Mesenteric fat pad (tissue), 1 donor: ENCODE measurements at places on chromosomes 16 and 17. TPM values are rescaled to one million over a fixed set of nuclear protein-coding genes. Genes with fewer than 3 reads are reported as not detected.

The LITAFD gene
- total RNA-seq, result not detected

The MT1E gene
- 410 TPM for total RNA-seq

DNA sequence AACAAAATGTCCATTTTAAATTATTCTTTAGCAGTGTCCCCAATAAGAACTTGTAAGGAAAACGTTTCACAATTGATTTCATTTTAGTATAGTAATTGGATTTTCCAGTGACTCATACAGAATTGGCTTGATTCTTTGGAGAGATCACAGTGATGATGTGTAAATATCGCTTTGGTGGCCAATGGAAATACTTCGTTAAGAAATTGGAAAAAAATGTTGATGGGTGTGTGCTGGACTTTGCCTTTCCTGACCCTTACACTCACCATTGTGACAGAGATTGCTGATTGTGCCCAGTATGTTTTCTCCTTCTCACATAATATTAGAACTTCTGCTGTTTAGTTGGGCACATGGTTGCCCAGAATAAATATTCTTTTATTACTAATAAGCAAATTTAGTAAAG lies 7.4 kb upstream of the EFCAB13 start:
- DNase-seq, result no peak

- no peak for DNase-seq
These were observed 6.4 kb upstream of the LGALS3BP start for GRCh38 chr17:78986048-78986648.

GRCh38 chr16:24976971-24977677 lies 38.0 kb downstream of the ARHGAP17 start:
- DNase-seq, result peak; percentile 37

DNA sequence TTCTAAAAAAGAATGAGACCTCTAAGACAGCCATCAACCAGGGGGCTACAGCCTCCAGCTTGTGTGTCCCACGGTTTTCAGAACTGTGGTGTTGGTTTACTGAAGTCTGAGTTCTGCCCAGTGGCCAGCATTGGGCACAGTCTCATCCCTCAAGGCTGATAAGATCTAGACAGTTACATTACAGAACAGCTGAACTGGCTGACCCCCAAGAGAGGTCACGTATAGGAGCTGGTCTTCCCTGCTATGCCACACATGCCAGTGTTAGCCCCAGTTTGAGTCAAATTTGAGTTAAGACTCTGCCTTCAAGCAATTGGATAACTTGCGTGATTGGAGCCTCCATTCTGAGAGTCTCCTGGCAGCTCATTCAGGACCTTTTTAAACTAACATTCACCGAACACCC lies 14.8 kb upstream of the NUP93 start:
- no peak for DNase-seq

The KRT31 gene
- not detected for total RNA-seq

DNA sequence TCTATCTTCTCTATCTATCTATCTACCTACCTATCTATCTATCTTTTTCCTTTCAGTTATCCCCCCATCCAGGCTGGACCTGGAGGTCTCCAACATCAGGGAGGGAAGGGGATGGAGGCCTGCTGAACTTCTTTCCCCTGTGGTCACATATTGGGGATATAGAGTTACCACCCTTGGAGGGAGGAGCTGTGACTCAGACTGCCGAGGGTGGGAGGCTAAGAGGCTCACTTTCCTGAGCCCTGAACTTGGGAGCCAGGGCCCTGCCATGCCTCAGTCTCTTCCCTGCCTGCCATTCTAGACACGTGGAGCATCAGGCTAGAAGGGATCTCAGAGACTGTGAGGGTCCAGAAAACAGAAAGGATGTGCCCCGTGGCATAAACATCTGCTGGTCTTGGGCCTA lies 8.4 kb downstream of the LRRC3C start:
- DNase-seq, result no peak

DNA sequence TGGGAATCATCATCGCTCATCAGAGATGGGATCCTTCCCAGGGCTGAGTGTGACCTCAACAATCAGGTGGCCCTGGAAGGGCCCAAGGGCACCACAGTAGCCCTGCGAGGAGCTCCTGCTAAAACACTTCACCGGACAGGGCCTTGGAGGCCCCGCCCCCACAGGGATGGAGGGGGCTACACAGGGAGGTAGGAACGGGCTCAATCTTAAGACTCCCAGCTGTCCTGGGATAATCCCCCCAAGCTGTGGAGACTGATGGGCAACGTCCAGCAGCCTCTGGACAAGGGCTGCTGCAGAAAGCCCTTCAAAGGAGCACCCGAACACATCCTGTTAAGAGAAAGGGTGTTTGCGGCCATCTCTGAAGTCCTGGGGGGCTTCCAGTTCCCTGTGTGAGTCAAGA lies 60.4 kb downstream of the ZNF423 start:
- DNase-seq, result no peak

The MPV17L gene
- 14.4 TPM for total RNA-seq
